ENCODE measurements at places on chromosomes 3 and 15.

- DNase-seq = no peak
Measured at GRCh38 chr3:130411320-130411719, 65.8 kb downstream of the COL6A5 start.

DNA sequence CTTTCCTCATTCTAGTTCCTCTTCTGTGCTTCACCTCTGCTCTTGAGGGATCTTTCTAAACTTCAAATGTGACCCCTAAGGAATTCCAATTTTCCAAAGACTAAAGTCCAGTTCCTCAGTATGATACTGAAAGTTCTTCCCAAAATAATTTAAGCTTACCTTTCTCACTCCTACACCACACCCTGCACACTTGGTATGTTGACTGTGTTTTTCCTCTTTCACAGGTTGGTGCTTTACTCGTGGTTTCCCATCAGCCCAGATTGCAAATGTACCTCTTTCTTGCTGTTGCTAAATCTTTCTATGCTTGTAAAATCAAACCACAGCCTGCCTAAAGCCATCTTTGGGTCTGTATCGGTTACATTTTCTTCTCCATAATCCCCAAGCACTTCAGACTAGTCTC lies 30.5 kb upstream of the CLDN16 start:
- DNase-seq = no peak

DNA sequence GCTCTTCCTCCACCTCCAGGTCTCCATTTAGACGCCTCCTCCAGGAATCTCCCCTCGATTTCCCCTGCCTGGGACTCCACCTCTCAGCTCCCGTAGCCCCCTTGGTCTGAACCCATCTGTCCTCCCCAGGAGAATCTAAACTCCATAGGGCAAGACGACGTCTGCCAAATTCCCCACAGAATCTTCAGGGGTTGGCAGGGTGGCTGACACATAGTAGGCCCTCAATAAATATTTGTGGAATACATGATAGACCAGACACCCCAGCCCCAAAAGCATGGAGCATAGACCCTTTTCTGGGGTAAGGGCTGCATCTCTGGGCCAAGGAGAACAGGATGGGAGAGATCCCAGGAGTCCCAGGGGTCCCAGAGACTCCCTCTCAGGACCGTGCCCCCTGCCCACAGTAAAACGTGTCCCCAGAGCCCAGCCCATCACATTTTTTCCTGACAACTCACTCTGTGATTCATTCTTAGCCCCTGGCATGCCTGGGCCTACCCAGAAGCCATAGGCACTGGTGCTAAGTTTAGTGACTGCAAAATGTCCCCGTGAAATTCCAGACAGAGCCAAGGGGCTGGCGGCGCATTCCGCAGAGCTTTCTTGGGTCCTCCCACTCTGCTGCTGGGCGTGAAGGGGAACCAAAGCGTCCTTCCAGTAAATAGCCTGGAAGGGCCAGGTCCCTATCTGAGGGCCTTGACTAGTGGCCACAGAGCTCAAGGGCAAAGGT lies 78.0 kb upstream of the SLC6A6 start:
- DNase-seq = no peak

GRCh38 chr3:79871656-79872055 lies 103.9 kb upstream of the ROBO1 start:
- DNase-seq = no peak

DNA sequence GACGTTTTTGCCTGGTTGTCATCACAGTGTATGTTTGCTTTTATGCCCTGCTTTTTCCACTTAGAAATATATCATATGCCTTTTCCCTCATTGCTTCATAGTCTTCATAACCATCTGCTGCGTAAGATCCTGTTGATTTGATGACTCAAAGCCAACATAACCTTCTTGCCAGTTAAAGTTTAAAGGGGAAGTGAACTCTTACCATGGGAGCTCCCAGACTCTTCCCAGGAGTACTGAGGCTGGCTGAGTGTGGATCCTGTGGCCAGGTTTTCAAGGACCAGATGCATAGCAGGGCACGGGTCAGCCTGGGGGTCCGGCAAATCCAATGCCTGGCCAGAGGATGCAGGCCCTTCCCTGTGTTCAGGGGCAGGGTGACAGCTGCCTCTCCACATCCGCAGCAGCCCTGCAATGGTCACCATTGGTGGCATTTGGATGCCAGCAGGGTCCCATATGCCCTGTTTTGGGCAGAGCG lies 42.0 kb upstream of the SACM1L start:
- DNase-seq = no peak

GRCh38 chr3:129560911-129561594 lies 18.1 kb downstream of the H1-8 start:
- no peak for DNase-seq

- no peak for DNase-seq
Measured at GRCh38 chr3:30440880-30441279, 165.5 kb upstream of the TGFBR2 start.

- no peak for DNase-seq
Measured at GRCh38 chr15:42444415-42445063, 46.4 kb downstream of the ZNF106 start.

DNA sequence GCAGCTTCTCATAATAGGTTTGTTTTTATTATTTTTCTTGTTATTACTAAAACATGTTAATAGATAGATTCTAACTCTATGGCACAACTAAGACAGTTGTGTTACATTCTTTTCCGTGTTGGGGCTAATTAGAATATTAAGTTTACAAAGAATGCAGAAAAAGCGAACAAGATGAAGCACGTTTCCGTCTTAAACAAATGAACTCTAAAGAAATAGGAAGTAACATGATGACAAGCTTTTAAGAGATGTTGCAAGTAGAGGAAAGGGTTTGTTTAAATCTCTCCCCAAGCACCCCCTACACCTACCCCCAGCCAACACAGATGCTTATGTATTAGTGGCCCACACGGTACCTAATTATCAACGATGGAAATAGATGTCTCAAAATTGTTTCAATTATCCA lies 207.1 kb downstream of the TP63 start:
- DNase-seq = no peak

- DNase-seq = no peak
Measured at GRCh38 chr3:132550579-132551305, 46.3 kb upstream of the ACKR4 start.

DNA sequence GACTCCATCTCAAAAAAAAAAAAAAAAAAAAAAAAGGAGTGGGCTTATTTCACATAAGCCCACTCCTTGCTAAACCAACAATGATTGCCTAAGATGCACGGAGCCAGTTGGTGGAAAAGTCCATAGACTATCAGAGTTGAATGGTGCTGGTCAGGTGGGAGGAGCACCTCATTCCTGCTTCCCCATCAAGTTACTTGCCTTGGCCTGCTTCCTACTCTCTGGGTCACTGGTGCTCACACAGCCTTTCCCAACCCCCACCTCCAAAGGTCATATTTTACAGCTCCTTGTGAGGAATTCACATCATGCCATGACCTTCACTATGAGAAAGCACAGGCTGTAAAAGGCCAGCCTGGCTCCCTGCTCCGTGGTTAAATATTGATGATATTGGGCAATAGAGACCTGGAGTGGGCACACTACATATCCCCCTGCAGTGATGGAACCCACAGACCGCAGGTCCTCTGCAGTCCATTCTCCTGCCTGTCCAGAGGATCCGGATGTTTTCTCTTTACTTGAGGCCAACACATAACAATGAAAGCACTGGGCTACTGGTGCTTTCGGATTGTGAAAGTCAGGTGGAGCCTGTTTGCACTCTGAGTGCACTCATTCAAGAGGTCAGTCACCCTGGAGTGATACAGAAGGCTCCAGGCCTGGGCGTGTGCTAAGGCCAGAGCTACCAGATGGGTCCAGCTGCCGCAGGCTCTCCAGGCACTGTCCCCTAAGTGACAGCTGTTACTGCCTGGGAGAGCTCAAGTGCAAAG lies at the start of gene SLC51B:
TSS of gene SLC51B (plus strand) at position 664 of the 758 bp plus-strand sequence. CDS start 4,618 bp downstream, outside the sequence.
- no peak for DNase-seq

All from activated CD4-positive, alpha-beta T cell treated with anti-CD3 and anti-CD28 coated beads for 1 hour (primary cell).